ENCODE measurements at places on chromosomes 3 and 15.

GRCh38 chr15:95761501-95762165 is 568.9 kb upstream of the NR2F2 start:
- DNase-seq: no peak

DNA sequence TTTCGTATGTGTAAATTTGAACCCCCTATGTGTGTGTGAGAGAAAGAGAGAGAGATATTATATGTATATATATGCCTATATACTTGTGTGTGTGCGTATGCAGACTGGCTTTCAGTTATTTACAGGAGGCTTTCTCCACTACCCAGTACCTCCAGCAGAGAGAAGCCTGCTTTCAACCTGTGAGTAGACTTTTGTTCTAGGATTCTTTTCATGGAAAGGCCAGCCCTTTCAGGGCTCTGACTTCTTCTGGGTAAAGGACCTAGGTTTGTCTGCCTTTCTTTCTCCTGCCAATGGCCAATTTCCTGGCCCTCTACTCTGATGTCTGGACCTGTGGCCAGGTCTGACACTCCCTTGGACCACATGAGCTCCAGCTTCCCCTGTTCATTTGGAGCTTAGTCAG is 23.8 kb downstream of the LRRC28 start:
- no peak for DNase-seq

- no peak for DNase-seq
Measured at GRCh38 chr3:52872245-52872644, 25.1 kb downstream of the STIMATE start.

- DNase-seq: no peak
Measured at GRCh38 chr3:146160964-146161662, at the start of gene PLOD2. PLOD2 (minus strand) TSS chr3:146161184; CDS start chr3:146160989, 195 bp downstream.

DNA sequence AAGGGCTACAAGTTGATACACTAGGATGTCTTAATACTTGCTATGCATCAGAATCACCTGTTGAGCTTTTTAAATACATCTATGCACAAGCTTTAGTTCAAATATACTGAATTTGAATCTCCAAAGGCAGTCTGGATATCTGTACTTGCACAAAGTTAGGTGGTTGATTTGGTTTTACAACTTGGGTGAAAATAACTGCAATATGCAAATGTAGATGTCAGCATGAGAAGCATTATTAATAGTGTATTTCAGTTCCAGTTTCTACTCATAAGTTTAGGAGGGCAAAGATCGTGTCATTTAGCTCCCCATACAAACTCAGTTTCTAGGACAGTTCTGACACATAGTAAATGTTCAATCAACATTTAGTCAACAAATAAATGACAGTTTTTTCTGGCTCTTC is 25.6 kb downstream of the IQCB1 start:
- no peak for DNase-seq

DNA sequence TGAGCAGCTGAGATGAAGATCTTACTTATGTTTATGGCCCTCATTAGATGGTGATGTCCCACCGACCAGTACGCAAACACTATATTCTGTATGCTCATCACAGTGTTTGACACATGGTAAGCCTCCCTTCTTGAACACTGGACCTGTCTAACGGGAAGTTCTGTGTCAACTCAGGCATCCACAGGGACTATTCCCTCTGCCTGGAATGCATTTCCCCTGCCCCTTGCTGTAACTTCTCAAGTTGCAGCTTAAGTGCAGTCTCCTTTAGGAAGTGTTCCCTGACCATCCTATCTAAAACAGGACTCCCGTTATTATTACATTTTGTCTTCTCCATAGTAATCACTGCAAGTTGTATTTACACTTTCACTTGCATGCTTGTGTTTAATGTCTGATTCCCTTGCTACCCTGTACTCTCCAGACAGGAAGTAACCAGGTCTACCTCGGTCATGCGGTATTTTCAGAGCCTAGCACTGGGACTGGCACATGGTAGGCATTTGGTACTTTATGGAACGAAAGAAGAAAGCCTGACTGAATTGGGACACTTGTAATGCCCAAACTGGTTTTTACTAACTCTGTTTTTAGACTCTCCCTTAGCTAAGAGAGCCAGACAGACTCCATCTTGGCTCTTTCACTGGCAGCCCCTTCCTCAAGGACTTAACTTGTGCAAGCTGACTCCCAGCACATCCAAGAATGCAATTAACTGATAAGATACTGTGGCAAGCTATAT is 8.7 kb downstream of the DET1 start:
- DNase-seq: no peak

DNA sequence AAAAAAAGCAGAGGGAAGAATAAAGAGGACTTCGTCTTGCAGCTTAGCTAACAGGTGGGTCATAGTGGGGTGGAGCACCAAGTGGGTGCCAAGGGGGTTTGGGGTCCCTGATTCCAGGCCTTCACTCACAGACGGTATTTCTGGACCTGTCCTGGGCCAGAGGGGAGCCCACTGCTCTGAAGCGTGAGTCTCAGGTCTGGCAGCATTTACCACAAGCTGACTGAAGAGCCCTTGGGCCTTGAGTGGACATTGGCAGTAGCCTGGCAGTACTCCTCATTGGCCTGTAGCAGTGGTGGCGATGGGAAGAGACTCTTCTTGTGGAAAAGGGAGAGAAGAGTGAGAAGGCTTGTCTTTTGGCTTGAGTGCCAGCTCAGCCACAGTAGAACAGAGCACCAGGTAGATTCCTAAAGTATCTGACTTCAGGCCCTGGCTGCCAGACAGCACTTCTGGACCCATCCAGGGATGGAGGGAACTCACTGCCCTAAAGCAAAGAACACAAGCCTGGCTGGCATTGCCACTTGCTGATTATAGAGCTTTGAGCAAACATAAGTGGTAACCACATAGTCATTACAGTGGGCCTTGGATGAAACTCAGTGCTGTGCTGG is 72.9 kb downstream of the GLDN start:
- DNase-seq: no peak

- DNase-seq: peak; percentile 11
Measured at GRCh38 chr3:73508330-73508954, 116.3 kb downstream of the PDZRN3 start.

GRCh38 chr3:122107171-122107570 is 52.0 kb downstream of the CD86 start:
- DNase-seq: no peak

DNA sequence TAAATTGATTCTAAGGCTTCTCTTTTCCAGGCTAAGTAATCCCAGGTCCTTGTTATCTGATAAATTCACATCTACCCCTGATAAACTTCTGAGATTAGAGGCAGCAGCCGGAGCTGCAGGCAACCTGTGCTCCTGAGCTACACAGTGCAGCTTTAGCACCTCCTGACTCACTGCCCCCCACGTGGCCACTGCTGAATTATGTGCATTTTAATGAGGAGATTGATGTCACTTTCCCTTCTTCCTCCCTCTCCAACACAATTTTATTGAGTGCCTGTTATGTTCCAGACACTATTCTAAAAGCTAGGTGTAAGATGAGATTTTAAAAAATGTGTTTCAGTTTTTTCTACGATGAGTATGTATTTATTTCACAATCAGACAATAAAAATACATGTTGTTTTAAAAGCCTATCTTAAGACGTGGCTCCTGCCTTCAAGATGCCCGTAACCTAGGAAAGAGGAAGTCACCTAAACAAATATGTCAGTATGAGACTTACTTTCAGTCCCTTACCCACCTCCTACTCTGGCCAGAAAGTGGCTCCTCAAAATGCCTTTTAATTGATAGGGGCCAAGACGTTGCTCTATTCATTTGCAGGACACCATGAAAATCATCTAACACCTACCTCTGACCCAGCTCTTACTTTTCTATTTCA is 161.5 kb upstream of the PFN2 start:
- DNase-seq: no peak

DNA sequence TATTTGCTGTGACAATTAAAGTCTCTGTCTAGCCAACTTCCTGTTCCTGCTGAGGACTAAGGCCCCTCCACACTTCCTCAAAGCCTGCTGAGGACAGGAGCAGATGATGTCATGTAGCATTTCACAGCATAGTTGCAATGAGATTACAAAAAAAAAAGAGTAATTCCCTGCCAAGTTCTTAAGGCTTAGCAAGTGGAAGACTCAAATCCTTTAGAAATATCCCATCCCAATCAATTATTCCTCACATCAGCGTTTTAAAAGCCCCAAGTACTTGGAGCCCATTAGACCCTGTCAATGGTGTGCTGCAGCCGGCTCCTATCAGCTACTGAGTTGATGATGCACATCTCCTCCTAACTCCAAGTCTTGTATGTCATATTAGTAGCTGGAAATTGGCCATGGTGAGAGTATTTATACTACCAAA is 51.7 kb downstream of the TRANK1 start:
- DNase-seq: peak; percentile 80
